DMS79 (cell line): ENCODE measurements at places on chromosomes 1 and 21.
A peak's percentile ranks its signal among the peaks of the same experiment; 100 is the strongest.

- no peak for DNase-seq
Measured at GRCh38 chr1:247409869-247410544, 6.0 kb upstream of the NLRP3 start.

DNA sequence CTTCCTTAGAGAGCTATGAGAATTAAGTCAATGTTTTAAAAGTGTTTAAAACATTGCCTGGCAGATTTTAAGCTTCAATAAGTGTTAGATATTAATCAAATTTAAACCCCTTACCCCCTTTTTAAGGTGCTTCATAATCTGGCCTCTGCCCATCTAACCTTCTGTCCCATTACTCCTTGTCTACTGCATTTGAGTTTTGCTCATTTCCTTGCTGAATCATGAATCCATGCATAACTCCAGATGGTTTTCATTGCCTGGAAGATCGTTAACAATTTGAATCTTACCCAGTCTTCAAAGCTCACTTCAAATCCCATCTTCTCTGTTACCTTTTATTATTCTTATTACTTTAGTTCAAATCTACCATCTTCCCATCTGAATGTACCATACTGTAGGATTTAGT, 4.6 kb downstream of the HJV start:
- DNase-seq = no peak

GRCh38 chr1:209810783-209811182, 4.8 kb upstream of the IRF6 start:
- DNase-seq = no peak

GRCh38 chr1:163410073-163410999, 88.6 kb downstream of the NUF2 start:
- peak; percentile 25 for DNase-seq

GRCh38 chr21:31520561-31521098, 138.9 kb upstream of the SOD1 start:
- DNase-seq = peak; percentile 70

DNA sequence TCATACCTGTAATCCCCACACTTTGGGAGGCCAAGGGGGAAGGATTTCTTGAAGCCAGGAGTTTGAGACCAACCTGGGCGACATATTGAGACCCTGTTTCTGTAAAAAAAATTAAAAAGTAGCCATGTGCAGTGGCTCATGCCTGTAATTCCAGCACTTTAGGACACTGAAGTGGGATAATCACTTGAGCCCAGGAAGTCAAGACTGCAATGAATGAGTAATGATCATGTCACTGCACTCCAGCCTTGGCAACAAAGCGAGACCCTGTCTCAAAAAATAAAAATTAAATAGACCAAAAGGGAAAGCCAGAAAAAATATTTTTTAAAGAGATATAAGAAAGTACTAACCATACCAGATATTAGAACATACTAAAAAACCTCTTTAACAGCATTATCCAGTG, 44.7 kb upstream of the LYPLAL1 start:
- DNase-seq = no peak

DNA sequence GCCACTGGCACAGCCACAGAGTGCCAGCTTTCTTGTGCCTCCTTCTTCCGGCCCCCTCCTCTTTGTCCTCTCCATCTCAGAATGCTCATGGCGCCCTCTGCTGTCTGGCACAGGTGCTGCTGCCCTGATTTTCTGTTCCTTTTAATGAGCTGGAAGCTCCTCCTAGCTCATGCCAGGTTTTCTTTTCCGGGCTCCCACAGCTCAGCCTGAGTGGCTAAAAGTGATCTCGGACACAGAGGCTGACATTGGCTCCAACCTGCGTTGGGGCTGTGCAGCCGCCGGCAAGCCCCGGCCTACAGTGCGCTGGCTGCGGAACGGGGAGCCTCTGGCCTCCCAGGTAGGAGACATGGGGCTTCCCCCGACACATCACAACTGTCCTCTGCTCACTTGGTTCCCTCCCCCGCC, 18.7 kb downstream of the CNTN2 start:
- peak; percentile 62 for DNase-seq

GRCh38 chr1:231938711-231939110, 312.1 kb downstream of the DISC1 start:
- no peak for DNase-seq
